SW480 (cell line): ENCODE measurements at places on chromosomes 2 and 18.

- DNase-seq = no peak
These were observed 32.9 kb downstream of the KCNK3 start for GRCh38 chr2:26725521-26725820.

- DNase-seq = peak; percentile 9
These were observed 22.7 kb downstream of the PDE1A start for GRCh38 chr2:182404092-182404491.

- DNase-seq = no peak
These were observed 489.1 kb upstream of the LRATD1 start for GRCh38 chr2:14143435-14143834.

DNA sequence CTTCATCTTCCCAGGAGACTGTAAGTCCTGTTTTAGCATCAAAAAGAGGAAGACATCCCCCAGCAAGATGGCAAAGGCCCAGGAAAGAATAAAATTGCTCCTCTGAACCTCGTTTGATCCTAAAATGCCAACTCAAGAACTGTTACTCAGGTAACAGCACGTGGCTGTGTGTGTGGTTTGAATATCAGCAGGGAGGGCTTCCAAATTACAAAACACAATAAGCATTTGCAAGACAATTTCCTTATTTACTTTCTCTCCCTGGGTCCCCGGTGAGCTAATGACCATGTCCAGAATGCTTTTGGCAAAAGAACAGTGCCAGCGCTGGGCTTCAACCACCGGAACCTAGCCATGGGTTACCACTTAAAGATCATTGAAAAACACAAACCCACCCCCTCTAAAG, 163.6 kb downstream of the C1D start:
- no peak for DNase-seq

GRCh38 chr2:200274116-200275075, 32.1 kb upstream of the SPATS2L start:
- no peak for DNase-seq

GRCh38 chr2:61356958-61357350, 113.9 kb downstream of the USP34 start:
- DNase-seq = no peak

- no peak for DNase-seq
These were observed 437.6 kb downstream of the ZEB2 start for GRCh38 chr2:144082327-144082726.

- no peak for DNase-seq
These were observed 104.2 kb upstream of the FZD7 start for GRCh38 chr2:201929281-201930026.

DNA sequence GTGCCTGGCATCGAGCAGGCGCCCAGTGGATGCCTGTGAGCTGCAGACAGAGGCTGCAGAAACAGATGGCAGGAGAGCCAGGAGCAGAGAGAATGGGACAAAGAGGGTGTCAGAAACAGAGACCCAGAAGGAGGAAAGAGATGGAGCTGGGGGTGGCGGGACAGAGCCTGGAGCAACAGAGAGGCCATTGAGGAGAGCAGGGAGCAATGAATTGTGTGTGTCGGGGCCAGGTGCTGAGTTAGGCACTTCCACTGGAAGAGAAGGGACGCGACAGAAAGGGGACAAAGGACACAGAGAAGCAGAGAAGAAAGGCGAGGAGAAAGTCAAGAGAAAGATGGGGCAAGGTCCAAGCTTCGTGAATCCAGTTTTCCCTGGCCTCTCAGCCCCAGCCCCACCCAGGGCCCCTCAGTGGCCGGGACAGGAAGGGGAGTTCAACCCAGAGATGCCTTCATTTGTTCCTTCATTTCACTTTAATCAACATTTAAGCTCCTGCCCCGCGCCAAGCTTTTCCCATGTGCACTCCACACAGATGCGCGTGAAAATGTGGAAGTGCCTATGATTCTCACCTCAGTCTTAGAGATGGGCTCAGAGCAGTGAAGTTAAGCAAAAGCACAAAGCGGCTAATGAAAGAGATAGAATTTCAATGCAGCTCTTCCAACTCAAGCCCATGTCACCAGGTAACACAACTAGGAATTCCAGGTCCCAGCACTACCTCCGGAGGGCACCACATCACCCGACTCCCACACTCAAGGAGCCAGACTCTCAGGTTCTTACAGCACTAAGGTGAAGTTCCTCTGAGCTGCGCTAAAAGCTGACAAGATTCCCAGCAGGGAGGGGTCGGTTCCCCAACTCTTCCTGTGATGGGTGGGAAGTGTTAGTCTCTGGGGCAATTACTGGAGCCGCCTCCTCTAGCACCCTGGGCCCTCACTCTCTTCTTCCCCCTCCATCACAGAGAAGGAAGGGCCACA, 55.1 kb downstream of the TNS1 start:
- DNase-seq = peak; percentile 8

- DNase-seq = no peak
These were observed 301.4 kb upstream of the SYT4 start for GRCh38 chr18:43578706-43579105.

DNA sequence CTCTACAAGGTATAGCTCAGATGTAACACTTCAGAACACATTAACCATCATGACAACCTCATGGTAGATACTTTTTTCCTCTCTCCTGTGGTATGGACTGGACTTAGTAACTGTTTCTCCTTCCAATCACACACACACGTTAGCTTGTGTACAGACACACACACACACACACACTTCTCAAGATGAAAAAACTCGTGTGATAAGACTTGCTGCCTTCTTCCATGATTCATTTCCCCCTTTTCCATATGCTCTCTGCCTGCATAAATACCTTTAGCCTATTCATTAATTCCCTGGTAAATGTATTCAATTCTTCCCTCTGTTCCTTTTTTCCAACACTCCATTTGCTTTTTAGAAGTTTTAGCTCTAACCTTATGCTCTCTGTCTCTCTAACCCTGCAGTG, 118.9 kb upstream of the TANK start:
- DNase-seq = no peak

DNA sequence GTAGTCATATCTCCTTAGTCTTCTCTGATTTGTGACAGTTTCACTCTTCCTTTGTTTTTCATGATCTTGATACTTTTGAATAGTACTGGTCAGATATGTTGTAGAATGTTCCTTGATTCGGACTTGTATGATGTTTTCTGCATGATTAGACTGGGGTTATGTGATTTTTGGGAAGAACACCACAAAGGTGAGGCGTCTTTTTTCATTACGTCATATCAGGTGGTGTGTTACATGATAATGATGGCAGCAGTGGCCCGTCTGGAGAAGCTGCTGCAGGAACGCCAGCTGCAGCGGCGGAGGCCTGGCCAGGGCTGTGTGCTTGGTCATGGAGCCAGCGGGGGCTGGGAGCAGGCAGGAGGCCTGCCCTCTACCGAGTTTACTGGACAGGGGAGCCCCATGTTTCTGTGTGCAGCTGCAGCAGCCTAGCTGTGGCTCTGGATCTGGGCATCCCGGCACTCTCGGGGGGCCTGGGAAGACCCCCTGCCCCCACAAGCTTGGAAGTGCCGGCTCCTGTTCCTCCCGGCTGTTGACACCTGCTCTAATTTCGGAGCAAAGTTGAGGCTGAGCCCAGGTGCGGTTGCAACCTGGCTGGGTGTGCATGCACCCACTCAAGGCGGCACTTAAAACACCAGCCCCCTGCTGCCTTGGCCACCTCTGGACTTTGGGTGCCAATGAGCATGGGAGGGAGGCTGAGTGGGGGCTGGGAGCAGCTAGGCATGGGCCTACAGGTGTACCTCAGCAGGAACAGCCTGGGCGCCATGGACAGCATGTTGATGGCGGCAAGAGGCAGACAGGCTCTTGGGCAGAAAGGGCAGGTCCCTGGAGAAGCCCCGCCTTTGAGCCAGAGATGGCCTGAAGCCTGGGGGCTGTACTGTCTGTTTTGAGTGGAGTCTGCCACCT, 26.1 kb downstream of the SLC4A10 start:
- no peak for DNase-seq

DNA sequence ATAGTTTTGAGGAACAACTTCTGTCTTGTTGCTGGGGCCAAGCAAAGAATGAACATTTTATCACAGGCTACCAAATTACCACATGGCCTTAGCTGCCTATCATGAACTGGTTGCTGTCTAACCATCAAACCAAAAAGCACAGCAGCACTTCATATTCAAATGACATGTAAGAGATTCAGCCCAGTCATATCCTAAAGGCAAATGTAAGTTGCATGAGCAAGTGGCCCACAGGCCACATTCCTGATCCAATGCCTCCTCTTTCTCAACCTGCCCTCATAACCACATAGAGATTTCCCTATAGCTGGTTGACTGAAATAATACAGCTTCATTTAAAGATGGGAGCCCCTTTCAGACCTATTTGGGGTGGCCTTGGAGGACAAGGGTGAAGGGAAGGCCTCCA, 572.3 kb downstream of the IRS1 start:
- no peak for DNase-seq
